ENCODE measurements at places on chromosomes 11 and 22.

DNA sequence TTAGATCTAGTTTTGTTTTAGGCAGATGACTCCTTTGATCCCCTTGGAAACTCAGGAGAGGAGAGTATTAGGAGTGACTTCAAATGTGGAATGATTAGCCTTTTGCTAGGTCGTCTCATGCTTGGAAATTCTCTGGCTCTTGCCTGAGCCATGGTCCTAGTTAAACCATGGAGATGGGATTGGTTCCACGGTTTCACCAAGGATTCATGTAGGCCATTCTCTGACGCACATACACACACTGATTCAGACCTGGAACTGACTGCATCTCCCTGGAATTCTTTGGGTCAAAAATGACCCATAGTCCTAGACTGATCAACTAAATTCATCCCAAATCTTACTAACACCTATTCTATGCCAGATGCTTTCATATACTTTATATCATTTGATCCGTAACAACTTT is 56.5 kb downstream of the POLD3 start:
- no peak for DNase-seq

DNA sequence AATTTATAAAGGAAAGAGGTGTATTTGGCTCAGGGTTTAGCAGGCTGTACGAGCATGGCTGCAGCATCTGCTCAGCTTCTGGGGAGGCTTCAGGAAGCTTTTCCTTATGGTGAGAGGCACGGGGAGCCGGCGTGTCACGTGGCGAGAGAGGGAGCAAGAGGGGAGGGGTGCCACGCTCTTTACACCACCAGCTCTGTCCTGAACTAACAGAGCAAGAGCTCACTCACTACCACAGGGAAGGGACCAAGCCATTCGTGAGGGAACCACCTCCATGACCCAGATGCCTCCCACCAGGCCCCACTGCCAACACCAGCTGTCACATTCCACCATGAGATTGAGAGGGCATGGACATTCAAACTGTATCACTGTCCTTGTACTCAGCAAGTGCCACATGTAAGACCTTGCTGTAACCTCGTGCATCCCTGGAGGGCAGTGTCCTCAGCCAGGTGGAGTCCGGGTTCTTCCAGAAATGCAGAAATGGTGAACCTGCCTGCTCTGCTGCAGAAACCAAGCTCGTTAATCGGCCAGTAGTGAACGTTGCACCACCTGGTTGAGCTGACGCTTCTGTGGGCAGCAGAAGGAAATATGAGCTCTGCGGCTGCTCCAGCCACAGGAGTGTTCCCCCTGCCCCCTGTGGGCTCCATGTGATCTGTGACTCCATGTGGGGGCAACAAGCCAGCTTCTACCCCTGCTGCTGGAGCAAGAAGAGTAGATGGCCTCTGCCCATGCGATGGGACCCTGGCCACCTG is 368.6 kb downstream of the TBC1D22A start:
- DNase-seq, result no peak

DNA sequence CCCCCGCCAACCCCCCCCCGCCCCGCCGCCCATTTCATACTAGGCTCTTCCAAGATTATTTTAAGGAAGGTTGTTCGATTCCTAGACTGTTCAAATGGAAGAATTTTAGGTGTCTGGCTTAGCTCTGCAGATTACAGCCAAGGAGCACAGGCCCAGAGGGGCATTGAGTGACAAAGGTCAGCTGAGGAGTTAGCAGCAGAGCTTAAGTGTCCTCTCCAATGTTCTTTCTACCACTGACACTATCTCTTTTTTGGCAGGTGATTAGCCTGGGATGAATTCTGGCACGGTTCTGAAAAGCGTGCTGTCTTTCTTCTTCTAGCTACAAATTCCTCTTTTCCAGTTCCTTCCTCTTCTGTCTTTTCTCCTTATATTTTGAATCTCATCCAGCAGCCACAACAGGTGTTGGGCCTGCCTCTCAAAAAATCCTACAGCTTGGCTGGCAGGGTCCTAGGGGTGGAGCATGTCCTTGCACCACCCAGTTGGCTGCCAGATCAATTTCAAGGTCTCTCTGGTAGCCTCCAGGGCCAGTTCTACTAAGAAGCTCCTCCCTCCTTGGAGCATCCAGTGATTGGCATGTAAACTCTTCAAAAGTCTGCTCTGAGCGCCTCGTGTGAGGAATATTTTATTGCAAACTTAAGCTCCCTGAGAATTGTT is 23.0 kb downstream of the KCNE3 start:
- peak; percentile 40 for DNase-seq

DNA sequence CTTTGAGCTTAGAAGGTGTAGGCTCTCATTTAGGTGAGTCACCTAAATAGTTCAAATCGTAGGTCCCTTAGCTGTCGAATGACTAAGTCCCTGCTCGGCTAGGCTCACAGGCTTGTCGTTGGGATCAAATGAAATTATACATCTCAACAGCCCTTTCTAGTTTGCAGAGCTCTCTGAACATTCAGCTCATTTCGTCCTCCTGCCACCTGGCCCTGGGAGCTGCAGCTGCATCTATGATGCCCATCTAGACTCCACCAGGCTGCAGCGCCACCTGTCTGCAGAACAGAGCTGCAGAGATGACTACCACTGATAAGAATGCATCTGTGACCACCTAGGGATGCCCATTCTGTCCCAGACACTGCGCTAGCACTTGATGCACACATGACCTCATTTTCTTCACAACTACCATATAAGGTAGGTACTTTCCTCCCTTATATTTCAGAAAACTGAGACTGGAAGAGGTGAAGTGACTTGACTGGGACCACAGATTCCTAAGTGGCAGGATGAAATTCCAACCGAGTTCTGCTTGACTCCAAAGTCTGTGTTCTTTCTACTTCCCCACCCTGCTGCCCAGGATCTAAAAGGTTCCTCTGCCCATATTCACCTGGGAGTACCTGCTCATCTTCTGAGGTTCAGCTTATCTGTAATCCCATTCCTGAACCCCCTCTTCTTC is 141.1 kb upstream of the NARS2 start:
- DNase-seq, result peak; percentile 83

DNA sequence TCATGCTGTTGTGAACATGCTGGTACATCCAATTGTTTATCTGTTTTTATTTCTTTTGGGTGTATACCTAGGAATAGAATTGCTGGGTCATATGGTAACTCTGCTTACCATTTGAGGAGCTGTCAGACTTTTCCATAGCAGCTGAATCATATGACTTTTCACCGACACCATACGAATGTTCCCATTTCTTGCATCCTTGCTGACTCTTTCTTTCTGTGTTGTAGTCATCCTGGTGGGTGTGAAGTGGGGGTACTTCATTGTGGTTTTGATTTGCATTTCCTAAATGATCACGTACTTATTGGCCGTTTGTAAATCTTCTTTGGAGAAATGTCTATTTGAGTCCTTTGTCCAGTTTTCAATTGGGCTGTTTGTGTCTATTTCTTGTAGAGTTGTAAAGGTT is 26.5 kb downstream of the ATXN10 start:
- no peak for DNase-seq

GRCh38 chr22:44529827-44530523 is 31.9 kb upstream of the RTL6 start:
- no peak for DNase-seq

DNA sequence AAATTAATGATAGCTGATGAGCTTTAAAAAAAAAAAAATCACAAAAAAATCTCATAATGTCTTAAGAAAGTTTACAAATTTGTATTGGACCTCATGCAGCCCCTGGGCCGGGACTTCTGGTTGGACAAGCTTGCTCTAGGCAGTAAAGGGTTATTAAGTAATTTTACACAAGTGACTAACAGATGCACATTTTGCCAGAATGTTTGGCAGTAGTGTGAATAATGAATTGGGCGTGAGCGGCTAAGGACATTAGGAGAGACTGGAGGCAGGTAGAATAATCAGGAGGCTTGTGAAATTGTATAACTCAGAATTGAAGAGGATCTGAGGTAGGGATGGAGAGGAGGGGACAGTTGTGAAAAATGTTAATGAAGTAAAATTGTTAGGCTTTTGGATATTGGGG is 77.4 kb downstream of the HIPK3 start:
- no peak for DNase-seq

- no peak for DNase-seq
Measured at GRCh38 chr11:46397526-46397925, 6.0 kb upstream of the CHRM4 start.

DNA sequence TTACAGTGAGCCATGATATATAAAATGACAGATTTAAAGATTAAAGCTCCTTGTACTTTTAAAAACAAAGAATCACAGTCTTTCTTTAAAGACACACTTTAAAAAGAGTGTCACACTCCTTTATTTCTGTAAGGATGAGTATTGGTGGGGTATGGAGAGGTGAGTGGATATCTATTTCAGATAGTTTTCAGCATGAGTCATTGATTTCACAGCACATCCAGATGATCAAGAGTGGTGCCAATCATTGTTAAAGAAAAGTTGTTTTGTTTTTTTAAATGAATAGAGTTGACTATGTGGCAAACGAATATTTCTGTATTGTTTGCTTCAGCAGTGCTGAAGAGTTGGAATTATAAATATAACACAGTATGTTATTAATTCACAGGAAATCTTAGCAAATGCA is 52.5 kb downstream of the FAR1 start:
- DNase-seq, result no peak

- no peak for DNase-seq
Measured at GRCh38 chr22:19108807-19109197, 13.4 kb downstream of the DGCR2 start.

DNA sequence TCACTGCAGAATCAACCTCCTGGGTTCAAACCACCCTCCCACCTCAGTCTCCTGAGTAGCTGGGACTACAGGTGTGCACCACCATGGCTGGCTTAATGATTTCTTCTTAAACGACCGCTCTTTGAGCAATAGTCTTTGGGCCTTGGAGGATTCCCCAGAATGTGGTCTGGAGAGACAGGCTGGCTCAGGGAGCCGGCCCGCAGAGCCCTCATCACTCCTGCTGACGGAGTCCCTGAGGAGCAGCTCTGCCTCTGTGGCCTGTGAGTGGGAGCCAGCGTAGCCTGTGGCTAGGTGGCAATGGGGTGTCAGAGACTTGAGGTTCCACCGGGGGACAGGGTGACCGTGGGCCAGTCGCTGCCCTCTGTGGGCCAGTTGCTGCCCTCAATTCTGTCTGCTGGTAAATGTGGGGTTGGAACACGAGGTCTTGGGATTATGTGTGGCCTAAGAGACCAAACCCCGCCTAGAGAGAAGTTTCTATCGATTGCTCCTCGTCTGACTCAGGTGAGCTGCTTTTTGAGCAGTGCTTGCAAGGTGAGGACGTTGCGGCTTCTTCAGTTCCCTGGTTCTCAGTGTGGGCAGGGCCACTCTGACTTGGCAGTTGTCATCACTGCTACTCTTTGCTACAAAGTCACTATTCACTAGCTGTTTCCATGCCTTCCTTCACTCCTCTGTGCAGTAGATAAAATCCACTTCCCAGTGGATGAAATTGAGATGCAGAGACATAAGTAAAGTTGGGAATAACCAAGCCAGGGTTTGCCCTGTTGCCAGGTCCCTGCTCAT is 124.8 kb upstream of the NECTIN1 start:
- DNase-seq, result no peak

DNA sequence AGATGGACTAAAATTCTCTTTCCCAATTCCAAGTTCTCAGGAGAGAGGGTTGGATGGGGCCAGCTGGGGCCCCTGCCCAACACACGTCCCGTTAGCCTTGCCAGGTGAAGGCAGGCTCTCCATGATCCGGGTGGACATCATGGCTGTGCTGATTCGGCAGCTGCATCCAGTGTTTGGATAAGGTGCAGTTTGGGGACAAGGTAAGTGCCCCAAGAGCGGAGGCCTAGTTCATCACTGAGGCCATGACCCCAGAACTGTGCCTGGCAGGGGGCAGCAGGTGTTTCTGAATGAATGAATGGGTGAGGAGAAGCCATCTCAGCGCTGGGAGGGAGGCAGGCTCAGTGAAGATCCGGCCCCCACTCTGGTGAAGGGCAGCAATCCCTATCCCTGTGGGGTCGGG is 520.4 kb downstream of the TBC1D22A start:
- DNase-seq, result no peak

- DNase-seq, result no peak
Measured at GRCh38 chr11:21604564-21604963, 588.3 kb upstream of the ANO5 start.

DNA sequence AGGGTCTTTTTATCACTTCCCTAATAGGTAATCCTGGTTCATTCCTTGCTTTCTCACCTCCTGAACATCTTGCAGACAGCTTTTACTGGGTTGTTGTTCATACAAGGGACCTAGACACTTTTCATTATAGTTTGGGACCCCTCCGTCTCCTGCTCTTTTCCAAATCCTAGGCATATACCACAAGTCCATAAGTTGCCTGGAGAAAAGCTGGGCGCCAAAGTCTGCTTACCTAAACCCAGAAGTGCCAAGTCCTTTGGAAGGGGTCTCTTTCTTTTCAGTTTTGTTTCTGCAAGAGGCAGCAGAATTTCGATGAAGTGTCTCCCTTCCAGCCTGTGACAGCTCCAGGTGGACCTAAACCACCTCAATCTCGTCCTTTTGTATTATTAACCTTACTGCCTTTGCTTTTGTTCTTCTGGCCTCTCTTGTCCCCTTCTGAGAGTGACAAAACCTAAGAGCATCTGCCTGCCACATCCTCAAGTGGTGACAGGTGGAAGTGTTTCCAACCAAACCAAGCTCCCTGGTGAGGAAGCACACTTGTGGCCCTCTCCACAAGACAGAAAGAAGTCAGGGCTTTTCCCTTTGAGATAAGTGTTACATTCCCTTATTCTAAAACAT is 19.5 kb upstream of the P2RY6 start:
- DNase-seq, result no peak

DNA sequence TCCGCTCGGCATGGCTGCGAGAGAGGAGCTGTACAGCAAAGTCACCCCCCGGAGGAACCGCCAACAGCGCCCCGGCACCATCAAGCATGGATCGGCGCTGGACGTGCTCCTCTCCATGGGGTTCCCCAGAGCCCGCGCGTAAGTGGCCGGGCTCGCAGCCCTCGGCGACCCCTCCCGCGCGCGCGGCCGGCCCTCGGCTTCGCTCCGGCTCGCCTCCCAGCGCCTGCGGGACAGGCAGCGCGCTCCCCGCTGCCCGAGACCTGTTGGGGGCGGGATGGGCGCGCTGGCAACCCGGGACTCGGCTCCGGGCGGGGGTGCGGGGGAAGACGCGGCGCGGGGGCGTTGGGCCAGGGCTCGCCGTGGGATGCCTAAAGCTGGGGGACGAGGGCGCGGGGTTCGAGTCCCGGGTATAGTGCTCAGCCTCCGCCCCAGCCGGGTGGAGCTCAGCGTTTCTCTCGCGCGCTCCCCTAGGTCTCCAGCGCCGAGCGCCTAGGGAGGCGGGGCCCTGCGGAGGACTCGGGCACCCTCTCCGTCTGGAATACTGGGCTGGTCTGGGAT is 630 bp downstream of the UBASH3B start:
- peak; percentile 36 for DNase-seq

GRCh38 chr22:41263704-41264103 is 22.3 kb downstream of the RANGAP1 start:
- DNase-seq, result no peak

DNA sequence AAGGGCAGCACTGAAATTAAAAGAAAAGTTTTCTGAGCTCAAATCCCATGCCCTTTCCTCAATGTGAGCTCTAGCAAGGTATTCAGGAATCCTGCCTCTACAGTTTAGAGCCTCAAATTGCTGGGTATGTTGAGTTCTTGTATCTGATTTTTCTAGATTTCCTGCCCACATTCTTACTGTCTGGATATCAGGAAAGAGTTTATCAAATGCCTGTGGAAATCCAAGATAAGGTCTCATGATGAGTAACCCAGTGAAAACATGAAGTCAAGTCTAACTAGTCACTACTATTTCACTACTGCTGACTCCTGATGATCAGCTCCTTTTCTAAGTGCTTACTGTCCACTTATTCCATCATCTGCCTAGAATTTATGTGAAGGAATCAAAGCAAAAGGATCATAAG is 29.8 kb downstream of the LIMK2 start:
- no peak for DNase-seq
